ENCODE measurements at places on chromosomes 5 and 9. TPM values are rescaled to one million over a fixed set of nuclear protein-coding genes. Genes with fewer than 3 reads are reported as not detected.

Gene NPM1
- 3,162 TPM for total RNA-seq

GRCh38 chr5:5141339-5141599 is 1.1 kb downstream of the ADAMTS16 start:
- no peak for DNase-seq

GRCh38 chr9:133250741-133251170 is 24.2 kb downstream of the ABO start:
- DNase-seq = no peak

Gene RAB14
- total RNA-seq = 61.4 TPM

DNA sequence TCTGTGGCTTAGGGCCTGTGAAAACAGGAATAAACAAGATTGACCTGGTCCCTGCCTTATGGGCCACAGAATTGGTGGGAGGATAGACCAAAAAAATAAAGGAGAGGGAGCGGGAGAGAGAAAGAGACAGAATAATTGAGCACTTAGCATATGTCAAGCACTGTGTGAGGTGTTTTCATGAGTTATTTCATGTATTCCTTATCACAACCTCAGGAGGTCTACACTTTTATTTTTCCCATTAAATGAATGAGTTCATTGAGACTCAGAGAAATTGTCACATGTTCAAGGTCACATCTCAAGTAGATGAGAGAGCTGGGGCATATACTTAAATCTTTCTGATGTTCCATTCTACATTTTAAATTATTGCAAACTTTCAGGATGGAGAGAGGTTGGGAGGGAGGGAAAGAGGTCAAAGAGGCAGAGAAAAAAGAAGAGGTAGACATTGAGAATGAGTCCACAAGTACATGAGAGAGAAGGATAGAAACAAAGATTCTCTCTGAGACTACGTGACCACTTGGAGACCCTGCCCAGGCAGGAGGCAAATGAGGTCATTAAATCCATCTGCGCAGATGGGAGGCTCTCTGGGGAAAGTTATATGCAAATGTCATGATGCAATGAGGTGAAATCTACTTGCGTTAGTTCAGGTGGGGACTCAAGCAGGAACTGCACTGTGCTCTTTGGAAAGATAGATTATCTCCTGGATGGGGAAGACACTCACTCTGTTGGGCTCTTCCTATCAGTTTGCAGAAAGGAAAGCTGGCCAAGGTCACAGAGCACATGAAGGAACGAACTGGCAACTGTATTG is 241.5 kb downstream of the PAPPA start:
- no peak for DNase-seq

GRCh38 chr5:117590944-117591343 is 1016.3 kb upstream of the SEMA6A start:
- DNase-seq = no peak

Gene RANBP3L
- not detected for total RNA-seq

DNA sequence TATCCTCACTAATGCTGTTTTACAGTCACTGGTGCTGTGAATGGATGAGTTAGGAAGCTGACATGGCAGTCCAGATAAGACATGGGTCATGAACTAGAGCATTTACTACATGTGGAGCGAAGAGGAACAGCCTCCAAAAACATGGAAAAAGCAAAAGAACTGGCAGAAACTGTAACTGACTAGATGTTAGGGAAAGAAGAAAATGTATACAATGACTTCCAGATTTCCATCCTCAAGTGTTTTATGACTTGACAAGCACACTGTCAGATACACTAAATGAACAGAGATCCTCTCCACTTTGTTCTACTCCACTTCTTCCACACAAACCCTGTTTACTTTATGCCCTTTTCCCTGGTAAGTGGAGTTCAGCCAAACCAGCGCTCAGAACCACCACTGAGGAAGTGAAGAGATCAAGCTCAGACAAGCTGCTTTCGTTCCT is 11.5 kb downstream of the HMGCS1 start:
- no peak for DNase-seq

GRCh38 chr9:95073918-95074317 is 243.6 kb downstream of the FANCC start:
- DNase-seq = no peak

GRCh38 chr9:95820074-95820473 is 55.4 kb upstream of the ERCC6L2 start:
- DNase-seq = no peak

DNA sequence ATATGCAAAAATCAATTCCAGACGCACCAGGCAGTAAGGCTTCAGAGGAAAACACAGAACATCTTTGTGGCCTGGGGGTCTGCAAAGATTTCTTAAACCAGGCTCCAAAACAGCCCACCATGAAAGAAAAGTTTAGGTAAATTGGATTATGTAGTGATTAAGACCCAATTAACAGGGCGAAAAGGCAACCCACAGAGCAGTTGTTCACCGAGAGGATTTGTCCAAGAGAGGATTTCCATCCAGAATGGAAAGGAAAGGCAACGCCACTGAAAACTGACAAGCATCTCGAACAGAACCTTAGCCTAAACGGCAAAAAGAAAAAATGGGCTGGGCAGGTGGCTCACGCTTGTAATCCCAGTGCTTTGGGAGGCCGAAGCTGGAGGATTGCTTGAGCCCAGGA is 37.4 kb downstream of the GLT6D1 start:
- no peak for DNase-seq

DNA sequence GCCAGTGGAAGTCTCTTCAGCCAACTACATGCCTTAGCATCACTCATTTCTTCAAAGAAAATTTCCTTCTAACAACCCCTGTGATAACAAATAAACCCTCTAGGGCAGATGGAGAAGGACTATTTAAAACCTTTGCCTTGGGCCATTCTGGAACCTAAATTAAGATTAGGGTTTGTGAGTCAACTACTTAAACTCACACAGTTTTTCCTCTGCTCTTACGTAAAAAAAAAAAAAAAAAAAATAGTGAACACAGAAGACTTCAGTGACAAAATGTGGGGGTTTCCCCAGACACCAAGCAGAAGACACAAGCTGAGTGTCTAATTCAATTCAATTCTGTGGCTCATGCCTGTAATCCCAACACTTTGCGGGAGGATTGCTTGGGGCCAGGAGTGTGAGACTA is 65.8 kb upstream of the ERCC6L2 start:
- DNase-seq = no peak

DNA sequence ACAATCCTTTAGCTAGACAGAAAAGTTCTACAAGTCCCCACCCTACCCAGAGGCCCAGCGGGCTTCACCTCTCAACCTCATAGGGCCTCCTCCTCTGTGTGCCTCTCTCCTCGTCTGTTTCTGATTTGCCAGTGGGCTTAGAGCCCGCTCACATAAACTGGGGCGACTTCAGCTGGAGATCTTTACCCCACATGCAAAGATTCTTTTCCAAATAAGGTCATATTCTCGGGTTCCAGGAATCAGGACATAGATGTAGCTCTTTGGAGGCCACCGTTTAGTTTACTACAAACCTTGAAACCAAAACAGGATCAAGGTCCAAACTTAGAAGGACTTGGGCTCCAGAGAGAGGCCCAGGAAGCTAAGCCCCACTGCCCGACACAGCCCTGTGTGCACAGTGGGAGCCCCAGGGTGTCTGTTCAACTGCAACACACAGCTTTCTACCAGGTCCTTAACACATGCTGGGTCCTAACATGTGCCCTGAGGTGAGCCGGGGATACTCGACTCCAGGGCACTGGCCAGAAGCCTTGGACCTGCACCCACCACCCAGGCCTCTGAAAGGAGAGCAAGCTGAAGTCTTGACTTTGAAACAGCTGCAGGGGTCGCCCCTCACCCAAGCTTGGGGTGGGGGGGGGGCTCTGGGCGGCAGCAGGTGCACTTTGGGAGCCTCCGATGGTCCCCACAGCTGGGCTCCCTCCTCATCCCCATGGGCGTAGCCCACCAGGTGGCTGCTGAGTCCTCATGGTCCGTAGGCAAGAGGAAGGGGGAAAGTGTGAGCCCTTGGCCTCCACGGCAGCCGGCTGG is 26.8 kb upstream of the SLC12A7 start:
- no peak for DNase-seq

Gene TMED9
- total RNA-seq = 156 TPM

GRCh38 chr5:88803309-88803708 is 79.7 kb downstream of the MEF2C start:
- no peak for DNase-seq

Gene PRKACG
- total RNA-seq = not detected

- DNase-seq = peak; percentile 84
Measured at GRCh38 chr5:80960531-80961375, 590 bp downstream of the RASGRF2 start.

Gene ZNF189
- 12.7 TPM for total RNA-seq

DNA sequence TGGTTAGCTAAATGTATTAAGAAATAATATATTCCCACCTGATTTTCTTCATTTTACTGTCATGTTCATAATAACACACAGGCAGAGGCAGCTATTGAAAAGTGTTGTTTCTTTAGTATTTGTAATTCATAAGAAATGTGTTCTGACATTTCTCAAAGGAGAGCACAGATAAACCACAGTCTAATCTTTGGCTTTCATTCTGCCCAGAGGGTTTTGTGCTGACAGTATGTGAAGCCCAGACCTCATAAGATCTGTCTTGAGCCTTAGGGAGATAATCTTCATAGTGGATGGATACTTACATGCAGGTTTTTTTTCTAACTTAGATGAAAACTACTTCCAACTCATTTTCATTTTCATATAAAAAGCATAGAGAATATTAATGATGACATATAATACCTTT is 206.1 kb downstream of the CHSY3 start:
- DNase-seq = no peak

DNA sequence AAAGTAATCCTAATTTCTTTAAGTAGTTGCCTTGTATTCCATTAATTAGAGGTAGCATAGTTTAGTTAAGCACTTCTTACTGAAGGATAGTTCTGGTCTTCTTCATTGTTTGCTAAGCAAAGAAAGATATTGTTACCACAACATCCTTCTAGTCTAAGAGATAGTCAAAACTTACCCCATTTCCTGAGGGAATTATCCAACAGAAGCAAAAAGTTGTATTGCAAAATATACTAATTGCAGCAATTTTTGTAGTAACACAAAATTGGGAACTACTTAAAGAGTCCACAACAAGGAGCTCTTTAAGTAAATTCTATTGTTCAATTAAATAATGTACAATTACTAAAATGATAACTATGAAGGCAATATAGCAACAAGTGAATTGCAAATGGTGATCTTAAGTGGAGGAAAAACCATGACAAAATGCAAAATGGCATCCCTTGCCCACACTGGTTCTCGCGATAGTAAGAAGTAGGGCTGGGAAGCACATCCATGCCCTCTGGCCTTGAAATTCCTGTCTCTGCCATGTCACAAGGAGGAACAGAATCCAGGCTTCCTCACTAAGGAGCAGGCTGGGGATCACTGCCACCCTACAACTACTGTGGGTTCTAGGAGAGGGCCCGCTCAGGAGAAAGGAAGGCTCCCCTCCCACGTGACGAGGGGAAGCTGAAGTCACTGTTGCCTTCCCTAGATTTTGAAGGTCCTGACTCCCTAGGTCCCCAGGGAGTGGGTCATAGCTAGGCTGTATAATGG is 23.3 kb upstream of the MEGF9 start:
- DNase-seq = no peak

DNA sequence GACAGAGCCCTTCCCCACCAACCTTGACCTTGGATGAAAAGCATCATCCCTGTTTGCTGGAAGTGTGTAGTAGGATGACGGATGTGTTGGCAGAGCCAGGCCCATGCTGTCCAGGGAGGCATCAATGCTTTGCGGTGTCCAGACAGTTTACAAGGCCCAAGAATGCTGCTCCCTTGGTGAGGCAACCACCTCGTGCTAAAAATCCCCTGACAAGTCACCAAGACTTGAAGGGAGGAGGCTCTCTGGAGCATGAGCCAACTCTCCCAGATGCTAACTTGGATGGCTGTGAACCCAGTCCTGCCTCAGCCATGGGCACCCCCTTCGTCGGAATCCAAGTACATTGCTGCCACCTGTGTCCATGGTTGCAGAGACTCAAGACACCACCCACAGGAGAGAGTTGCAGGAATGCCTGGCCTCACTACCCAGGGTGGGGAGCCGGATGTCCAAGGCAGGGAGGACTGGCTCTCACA is 9.5 kb upstream of the NKD2 start:
- DNase-seq = no peak

Gene MTMR12
- 29.8 TPM for total RNA-seq

GRCh38 chr5:97134634-97135033 is 7.8 kb downstream of the LIX1 start:
- DNase-seq = no peak

Gene CAST
- 99.3 TPM for total RNA-seq

GRCh38 chr5:78576376-78576775 is 72.2 kb downstream of the LHFPL2 start:
- DNase-seq = no peak

- DNase-seq = peak; percentile 61
Measured at GRCh38 chr5:17217493-17218352, at the start of gene BASP1. Gene BASP1 (plus strand): TSS chr5:17217631. CDS start chr5:17275217, 57,586 bp downstream.

Gene F2RL1
- total RNA-seq = 0.14 TPM

Gene TMEM215
- not detected for total RNA-seq
